ENCODE measurements at places on chromosomes 1 and 21.

DNA sequence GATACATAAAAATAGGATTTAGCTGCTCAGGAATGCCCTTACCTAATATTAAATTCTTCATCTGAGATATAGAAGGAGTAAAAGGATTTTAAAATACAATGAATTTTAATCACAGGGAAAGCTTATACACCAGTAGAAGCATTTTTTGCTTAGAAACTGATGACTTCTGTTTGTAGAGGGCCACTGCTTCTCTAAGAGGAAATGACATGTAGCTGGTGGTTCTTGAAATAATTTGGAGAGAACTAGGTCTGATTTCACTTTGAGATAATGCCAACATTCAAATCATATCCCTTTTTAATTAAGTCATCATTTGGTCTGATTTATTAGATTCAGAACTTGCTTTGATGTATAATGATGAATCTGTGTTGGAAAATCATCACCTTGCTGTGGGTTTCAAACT lies 166.6 kb upstream of the SGIP1 start:
- DNase-seq = no peak

DNA sequence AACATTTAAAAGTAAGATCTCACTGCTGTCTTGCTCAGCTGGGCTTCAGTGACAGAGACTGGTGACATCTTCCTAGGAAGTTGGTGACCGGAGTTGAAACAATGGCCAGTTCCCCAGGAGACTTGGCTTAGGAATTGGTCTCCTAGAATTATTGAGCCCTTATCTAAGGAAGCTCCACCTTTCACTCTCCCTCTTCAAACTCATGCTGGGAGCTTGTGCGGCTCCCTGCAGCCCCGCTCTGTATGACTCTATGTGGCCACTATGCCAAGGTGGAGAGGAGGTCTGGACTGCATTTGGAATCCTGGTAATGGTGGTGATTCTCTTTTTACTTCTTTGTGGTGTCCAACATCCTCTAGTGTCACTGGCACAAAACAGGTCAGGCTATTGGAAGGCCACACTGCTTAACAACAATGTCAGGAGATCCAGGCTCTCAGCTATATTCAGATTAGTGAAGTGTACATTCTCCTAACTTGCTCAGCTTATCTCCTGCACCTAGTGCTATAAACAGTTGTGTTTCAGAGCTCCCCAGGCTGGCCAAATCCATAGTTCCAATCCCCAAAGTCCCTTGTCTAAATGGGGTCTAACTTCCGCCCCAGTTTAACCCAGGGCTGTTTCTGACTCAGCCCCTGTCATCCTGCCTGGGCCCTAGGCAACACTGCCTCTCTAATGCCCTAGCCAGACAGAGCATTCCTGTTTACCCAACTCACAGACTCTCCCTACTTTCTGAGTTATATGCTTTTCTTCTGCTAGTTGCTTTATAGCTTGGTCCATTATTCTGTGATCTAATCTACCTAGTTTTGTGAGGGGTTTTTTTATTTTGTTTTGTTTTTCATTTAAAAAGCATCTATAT lies 18.3 kb downstream of the ATP2B4 start:
- DNase-seq = no peak

GRCh38 chr1:11940260-11940921 lies 5.9 kb downstream of the PLOD1 start:
- no peak for DNase-seq

DNA sequence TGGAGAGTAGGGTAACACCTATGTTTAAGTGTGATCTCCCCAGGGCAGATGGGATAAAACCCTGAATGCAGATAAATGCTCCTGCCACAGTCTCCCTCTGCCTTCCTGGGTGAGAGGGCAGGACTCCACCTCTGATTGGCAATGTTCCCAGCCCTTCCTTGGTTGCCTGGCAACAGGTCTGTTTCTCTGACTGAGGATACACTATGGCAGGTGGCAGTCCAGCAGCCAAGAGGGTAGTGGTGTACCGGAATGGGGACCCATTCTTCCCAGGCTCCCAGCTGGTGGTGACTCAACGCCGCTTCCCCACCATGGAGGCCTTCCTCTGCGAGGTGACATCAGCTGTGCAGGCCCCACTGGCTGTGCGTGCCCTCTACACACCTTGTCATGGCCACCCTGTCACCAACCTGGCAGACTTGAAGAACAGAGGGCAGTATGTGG lies at the start of gene DCDC2B:
Gene DCDC2B (plus strand): TSS at position 199 of the 438 bp plus-strand sequence. CDS start 5 bp downstream, at position 204.
- no peak for DNase-seq

GRCh38 chr1:201191653-201192260 lies 1.1 kb downstream of the IGFN1 start:
- DNase-seq = no peak

DNA sequence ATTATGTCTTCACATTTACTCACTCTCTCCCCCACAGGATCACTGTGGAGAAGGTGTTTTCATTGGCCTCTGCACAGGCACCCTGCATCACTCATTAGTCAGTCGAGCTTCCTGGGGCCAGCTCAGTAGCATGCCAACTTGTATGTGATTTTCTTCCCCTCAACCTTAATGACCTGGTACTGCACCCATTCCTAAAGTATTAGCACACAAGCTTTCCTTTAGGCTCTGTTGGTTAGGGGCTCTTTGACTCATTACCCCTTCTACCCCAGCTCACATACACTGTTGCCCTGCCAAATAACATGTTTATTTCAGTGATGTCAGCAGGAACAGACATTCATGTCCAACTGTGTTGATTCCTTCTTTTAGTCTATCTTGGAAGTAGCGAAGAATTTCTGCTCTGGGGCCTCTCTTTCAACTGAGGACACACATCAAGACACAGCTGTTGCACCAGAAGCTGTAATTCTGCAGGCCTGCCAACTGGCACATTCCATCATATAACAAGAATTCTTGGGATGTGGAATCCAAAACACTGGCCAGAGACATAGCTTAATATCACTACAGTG lies 603.5 kb upstream of the ADAMTS5 start:
- DNase-seq = no peak

- no peak for DNase-seq
These were observed 65.7 kb upstream of the CNTN2 start for GRCh38 chr1:204977318-204977717.

DNA sequence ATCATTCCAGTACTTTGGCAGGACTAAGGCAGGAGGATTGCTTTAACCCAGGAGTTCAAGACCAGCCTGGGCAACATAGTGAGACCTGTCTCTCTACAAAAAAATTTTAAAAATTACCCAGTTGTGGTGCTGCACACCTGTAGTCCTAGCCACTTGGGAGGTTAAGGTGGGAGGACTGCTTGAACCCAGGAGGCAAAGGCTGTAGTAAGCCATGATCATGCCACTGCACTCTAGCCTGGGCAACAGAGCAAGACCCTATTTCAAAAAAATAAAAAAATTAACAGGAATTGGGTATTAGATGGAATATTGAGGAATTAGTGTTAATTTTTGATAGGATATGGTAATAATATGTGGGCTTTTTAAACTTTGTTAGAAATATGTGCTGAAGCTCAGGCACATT lies 16.8 kb downstream of the TAF13 start:
- DNase-seq = no peak

GRCh38 chr21:24171736-24172135 lies 1435.5 kb downstream of the MRPL39 start:
- DNase-seq = no peak

DNA sequence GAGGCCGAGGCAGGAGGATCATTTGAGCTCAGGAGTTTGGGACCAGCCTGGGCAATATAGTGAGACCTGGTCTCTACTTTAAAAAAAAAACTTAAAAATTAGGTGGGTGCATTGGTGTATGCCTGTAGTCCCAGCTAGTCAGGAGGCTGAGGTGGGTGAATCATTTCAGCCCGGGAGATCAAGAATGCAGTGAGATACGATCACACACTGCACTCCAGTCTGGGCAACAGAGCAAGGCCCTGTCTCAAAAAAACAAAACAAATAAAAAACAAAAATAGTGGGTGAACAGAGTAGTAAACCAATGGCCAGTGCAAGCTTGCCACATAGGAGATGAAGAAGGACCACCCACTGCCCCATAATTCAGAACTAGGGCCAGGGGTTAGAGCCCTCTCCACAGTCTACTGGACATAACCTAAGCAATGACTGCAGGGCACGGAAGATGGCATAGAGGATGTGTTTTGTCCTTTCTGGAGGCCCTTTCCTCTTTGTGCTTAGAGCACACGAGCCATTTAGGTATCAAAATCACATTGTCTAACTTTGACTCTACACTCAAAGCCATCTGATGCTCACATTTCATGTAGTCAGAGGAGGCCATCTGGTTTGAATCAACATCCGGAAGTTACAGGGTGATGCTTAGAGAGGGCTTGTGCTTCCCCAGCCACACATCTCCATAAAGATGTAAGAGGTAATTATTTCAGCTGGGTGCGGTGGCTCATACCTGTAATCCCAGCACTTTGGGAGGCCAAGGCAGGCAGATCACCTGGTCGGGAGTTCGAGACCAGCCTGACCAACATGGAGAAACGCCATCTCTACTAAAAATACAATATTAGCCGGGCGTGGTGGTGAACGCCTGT lies 12.6 kb downstream of the CD2 start:
- DNase-seq = no peak

DNA sequence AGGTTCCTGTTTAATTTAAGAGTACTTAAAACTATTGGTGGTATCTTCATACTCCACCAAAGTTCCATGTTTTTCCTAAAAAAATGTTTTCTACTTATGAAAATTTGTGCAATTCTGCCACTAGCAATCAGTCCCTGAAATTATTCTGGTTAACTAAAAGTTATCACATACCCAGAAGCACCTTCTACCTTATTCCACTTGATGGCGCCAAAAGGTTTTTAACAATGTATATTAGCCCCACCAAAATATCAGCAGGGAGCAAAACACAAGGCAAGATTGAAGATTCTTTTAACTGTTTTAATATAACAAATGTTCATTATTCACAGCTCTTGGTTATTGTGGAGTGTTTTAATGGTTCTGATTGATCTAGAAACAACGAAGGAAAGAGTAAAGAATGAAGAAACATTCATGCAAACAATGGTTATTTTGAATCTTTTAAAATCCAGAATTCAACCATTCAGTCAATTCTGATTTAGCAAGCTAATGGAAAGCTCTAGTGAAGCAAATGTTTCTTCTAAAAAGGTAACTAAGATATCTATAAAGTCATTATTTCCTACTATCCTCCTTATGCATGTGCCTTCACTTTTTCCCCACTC lies 67.2 kb downstream of the TTLL7 start:
- no peak for DNase-seq

DNA sequence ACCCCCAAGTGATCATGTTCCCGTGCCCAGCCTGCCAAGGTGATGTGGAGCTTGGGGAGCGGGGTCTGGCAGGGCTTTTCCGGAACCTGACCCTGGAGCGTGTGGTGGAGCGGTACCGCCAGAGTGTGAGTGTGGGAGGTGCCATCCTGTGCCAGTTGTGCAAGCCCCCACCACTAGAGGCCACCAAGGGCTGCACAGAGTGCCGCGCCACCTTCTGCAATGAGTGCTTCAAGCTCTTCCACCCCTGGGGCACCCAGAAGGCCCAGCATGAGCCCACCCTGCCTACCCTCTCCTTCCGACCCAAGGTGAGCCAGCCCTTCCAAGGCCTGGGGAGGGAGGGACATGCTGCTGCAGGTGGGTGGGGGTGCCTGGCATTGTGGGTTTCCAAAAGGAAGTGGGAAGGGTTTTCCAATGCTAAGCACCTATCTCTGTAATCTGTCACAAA lies 2.3 kb downstream of the TRIM46 start:
- no peak for DNase-seq

GRCh38 chr21:26449161-26449560 lies 123.9 kb downstream of the CYYR1 start:
- DNase-seq = no peak

- DNase-seq = no peak
These were observed 53.8 kb upstream of the BCL10 start for GRCh38 chr1:85330214-85330631.

DNA sequence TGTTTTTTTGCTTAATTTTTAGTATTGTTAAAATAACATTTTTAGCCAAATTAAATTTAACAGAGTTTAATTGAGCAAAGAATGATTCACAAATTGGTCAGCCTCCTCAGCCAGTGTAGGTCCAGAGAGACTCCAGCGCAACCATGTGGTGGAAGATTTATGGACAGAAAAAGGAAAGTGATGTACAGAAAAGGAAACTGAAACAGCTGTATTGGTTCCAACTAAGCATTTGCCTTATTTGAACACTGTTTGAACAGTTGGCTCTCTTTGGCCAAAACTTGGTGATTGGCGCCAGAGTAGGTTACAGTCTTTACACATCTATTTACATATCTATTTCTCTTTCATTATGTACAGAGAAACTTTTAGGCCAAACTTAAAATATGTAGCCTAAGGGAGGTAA lies 19.4 kb downstream of the RPS6KC1 start:
- DNase-seq = no peak

DNA sequence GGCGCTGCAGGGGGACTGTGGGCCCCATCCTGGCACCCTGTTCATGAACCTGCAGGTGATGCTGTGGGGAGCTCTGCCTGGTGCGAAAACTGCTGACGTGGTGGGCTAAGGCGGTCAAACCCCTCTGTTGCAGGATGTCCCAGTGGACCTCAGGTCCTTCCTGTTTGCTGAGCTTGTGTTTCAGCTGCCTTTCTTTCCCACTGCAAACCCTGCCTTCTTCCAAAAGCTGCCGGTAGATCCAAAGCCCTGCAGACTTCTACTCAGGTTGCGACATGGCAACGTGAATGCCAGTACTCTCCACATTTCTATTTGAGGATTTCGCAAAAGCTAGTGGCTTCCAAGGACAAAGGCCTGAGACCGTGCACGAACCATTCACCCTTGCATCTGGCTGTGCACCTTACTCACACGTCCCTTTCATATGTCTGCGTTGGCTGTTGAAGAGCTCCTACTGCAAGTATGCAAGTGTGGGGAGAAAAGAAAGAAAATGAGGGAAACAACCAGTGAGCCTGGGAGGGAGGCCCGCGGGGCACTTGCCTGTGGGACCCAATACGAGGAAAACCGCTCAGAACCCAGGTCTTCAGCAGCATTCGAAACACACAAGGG lies 6.2 kb upstream of the RRP1 start:
- DNase-seq = no peak

- no peak for DNase-seq
These were observed 499 bp upstream of the SH3GLB1 start for GRCh38 chr1:86703696-86704457.

DNA sequence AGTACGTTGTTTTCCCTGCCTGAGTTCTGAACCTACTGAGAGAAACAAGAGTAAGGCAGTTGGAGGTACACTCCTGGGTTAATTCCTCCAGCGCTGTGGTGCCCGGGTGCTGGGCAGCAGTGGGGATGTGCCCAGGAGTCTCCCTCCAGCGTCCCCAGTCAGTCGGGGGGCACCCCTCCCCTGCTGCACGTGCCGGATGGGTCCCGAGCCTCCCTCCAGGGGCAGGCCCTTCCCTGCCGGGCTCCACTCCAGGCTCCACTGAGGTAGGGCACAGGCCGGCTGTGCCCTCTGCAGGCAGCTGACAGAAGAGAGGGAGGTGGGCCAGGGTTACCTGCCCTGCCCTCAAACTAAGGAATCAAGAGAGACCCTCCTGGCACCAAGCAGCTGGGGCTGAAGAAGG lies 238.1 kb upstream of the VAMP3 start:
- DNase-seq = no peak

DNA sequence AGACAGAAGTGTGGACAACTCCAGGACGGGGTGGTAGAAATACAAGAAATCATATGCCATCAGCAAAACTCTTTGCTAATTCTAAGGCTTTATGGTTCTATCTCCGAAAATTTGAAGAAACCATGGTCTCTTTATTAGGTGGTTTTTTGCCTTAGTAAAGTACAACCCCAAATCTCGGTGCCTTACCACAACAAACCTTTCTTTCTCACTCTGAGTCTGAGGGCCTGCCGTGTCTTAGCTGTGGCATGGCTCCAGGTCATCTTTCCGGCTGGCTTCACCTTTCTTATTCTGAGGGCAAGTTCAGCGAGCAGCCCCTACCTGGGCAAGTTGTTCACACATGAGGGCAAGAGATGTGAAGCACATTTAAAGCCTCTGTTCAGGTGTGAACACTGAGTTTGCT lies 280.6 kb downstream of the TTLL7 start:
- no peak for DNase-seq

Measured in activated gamma-delta T cell treated with anti-CD3 and anti-CD28 coated beads, Interleukin-2, amount 50 U/mL, for 16 hours (primary cell).